MCF 10A (cell line): ENCODE measurements at places on chromosomes 5 and 9. TPM values are rescaled to one million over a fixed set of nuclear protein-coding genes. Genes with fewer than 3 reads are reported as not detected.

The CNTLN gene
- 6.7 and 7.4 TPM in 2 replicates for total RNA-seq

The CDC37L1 gene
- total RNA-seq = 13.8 and 20.4 TPM in 2 replicates

The HCN1 gene
- not detected in 2 replicates for total RNA-seq

DNA sequence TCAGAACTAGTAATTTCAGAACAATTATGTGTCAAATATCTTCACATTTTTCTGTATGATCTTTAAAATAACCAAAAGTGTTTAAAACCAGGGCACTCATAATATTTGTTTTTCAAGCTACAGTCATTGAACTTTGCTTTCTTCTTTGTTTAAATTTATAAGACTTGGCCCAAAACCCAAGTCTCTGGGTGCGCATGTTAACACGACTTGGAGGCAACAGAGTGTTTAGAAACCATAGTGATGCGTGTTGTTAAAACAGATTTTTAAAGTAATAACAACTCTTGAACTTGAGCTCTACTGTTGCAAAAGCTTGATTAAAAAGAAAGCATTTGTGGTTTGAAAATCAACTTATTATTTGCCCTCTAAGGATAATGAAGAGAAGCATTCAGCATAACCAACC is 26.0 kb upstream of the GRIN3A start:
- no peak for DNase-seq

DNA sequence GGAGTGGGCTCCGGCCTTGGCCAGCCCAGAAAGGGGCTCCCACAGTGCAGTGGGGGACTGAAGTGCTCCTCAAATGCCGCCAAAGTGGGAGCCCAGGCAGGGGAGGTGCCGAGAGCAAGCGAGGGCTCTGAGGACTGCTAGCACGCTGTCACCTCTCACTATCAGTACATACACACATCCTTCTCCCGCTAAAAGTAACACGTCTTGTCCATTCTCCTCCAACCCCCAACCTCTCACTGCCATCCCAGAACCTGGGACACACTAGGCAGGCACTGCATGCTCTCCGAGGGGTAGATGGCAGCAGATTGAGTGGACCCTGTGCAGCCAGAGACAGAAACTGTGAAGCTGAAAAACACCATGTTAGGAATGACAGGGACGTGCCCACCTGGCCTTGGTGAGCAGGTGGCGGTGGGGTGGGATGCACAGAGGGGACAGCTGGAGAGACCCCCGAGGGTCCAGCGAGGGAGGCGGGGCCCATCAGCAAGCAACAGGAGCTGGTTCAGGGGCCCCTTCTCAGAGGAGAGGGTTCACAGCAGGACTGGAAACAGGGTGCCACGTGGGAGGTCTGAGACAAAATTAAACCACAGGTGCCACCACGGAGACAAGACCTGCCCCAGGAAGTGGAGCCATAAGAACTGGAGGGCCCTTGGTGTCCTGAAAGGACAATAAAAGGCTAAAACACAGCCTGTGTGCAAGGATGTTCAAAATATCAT is 16.9 kb downstream of the SEMA4D start:
- DNase-seq = no peak

DNA sequence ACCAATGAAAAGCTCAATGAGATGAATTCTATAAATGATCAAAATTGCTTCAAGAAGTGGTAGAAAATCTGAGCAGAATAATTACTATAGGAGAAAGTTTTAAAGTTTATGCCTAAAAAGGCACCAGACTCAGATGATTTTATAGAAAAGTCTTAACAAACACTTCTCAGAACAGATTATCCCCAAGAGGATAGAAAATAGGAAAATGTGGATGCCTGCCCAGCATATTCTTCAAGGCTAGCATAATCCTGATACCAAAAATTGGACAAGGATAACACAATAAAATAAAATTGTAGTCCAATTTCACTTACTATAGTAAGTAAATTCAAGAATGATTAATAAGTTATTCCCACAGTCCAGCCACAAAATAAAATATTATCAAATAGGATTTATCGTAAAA is 397.0 kb downstream of the NR2F1-AS1 start:
- no peak for DNase-seq

- peak; percentile 83 for DNase-seq
These were observed at the start of gene GLDC for GRCh38 chr9:6645355-6646292. Gene GLDC (minus strand): TSS chr9:6645729. CDS start chr9:6645499, 230 bp downstream.

The AQP7 gene
- total RNA-seq = not detected in 2 replicates

The SPATA6L gene
- total RNA-seq = 3.7 and 5.5 TPM in 2 replicates

The HEMGN gene
- total RNA-seq = not detected in 2 replicates

DNA sequence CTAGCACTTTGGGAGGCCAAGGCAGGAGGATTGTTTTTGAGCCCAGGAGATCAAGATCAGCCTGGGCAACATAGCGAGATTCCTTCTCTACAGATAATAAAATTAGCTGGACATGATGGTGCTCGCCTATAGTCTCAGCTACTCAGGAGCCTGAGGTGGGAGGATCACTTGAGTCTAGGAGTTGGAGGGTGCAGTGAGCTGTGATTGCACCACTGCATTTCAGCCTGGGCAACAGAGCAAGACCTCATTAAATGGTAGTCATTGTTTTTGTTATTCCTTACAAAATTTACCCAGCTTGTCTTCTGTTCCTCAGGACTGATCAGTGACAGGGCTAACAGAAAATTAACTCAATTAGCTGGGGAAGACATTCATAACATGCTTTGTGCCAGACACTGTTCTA is 104.5 kb downstream of the NDFIP1 start:
- no peak for DNase-seq

- DNase-seq = no peak
These were observed 109.1 kb downstream of the ROR2 start for GRCh38 chr9:91840882-91841281.

DNA sequence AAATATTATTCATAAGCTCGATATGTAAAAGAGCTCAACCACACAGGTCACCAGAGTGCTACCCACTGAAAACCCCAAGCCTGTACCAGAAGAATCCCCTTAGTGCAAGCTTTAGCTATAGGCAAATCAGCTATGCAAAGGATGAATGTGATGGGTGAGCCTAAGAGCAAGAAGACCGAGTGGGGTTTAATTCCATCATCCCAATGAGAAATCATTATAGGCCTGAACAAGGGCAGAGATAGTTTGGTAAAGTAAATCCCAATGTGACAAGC is 21.8 kb downstream of the ELOVL7 start:
- no peak for DNase-seq

DNA sequence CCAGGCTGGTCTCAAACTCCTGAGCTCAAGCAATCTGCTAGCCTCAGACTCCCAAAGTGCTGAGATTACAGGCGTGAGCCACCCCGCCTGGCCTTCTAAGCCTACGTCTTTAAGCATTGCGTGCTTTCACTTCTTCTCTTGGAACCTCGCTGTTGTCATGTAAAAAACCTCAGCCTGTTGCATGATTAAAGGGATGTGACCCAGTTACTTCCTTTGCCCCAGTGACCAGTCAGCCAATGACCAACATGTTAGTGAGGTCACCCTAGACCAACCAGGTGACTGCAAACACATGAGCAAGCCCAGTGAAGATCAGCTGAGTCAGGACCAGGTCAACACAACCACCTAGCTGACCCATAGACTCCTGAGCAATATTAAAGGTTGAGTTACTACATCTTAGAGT is 10.5 kb downstream of the KIF4B start:
- no peak for DNase-seq

The BTNL8 gene
- total RNA-seq = not detected in 2 replicates

The TOR2A gene
- total RNA-seq = 8.4 and 11.3 TPM in 2 replicates

DNA sequence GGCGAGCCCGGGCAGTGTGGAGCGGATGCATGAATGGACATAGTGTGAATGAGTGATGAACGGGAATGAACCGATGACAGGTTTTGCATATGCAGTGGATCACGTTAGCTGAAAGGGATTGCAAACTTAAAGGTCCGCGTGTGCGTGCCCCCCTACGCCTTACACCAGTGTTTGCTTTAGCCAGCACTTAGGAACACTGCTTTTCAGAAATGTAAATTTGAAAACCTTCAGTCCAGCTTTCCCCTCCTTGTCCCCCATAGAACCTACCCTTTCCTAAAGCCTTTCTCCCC is 692 bp downstream of the PSAT1 start:
- DNase-seq = no peak

DNA sequence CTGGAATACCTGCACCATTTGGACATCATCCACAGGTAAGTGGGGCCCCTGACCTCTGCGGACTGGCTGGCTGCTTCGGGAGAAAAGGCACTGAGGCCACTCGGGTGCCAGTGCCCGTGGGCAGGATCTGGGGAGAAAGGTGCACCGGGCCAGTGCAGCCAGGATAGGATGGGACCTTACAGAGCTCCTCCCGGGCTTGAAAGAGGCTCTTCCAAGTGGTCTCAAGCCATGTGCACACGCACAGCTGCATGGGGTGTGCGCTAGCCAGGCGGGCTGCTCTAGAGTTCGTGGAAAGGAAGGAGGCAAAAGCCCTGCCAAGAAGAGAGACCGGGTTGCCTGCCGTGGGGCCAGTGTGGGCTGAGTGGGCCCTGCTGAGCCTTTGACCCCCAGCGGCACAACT is 13.4 kb downstream of the STKLD1 start:
- no peak for DNase-seq

The AFAP1L1 gene
- 4.8 TPM in 2 replicates for total RNA-seq

The CER1 gene
- not detected in 2 replicates for total RNA-seq

The PCDHGA11 gene
- total RNA-seq = 0.30 and 0.76 TPM in 2 replicates

The NOXA1 gene
- 8.2 and 8.9 TPM in 2 replicates for total RNA-seq

The SNX30 gene
- total RNA-seq = 9.0 and 9.6 TPM in 2 replicates

The PCDH12 gene
- total RNA-seq = 0.07 TPM in 1 of 2 replicates, not detected in the other

DNA sequence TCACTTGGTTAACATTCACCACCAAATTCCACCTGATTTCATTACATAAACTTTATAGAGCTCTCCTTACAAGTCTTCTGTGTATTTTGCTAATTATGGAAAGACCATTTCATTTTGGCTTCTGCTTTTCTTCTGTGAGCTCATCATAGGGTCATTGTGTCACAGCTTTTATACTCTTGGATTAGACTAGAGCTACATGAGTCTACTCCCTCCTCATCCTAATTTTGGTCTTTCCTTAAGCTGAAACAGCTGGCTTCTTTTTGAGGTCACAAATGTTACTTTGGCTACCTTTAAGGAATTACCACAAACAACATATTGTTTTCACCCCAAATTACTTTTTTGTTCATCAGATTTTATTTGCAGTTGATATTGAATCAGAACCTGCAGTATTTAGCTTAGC is 103.0 kb downstream of the NPR3 start:
- no peak for DNase-seq

The GABRB2 gene
- not detected in 2 replicates for total RNA-seq

GRCh38 chr5:96537386-96537785 is 104.3 kb upstream of the PCSK1 start:
- DNase-seq = peak; percentile 44

The SPDL1 gene
- total RNA-seq = 40.6 and 51.3 TPM in 2 replicates

- no peak for DNase-seq
These were observed 54.4 kb upstream of the TRAF1 start for GRCh38 chr9:120980951-120981350.

The GOLM1 gene
- total RNA-seq = 32.7 and 33.9 TPM in 2 replicates

- peak; percentile 89 for DNase-seq
These were observed 118.1 kb downstream of the DPYSL3 start for GRCh38 chr5:147391781-147392180.

The ARSI gene
- 0.19 and 0.25 TPM in 2 replicates for total RNA-seq

The FOXD4L6 gene
- total RNA-seq = 0.30 and 0.69 TPM in 2 replicates

DNA sequence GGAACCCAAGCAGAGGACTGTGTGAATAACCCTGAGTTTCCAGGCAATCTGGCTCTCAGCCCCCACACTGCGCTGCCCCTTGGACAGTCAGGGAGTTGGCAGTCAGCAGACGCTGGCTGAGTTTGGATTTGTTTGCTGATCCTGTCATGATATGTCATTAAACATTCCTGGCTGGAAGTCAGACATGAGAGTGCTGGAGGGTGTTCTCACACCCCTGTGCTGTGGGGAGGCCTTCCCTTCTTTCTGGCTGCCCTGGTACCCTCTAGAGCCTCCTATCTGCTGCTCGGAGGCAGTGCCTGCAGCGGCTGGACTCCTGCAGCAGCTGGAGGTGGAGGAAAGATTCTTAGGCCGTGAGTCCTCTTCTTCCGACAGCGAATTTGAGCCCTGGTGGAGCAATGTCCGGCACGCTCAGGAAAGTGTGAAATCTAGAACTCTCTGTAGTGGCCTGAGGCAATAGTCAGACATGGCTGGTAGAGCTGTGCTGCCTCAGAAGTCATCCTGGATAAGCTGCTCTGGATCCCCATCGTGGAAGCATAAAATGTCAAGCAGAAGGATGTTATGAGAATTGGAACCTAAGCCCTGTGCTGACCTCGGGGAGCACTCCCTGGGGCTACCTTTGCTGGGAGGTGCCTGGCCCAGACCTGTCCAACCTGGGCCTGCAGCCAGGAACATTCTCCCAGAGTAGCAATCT is 72.0 kb downstream of the PDE8B start:
- DNase-seq = peak; percentile 84

GRCh38 chr5:136511046-136511445 is 145.7 kb upstream of the TRPC7 start:
- DNase-seq = peak; percentile 14

The SH3PXD2B gene
- total RNA-seq = 34.1 and 42.3 TPM in 2 replicates

The WDR38 gene
- not detected in 2 replicates for total RNA-seq

The PIP5KL1 gene
- total RNA-seq = 4.0 and 5.7 TPM in 2 replicates

DNA sequence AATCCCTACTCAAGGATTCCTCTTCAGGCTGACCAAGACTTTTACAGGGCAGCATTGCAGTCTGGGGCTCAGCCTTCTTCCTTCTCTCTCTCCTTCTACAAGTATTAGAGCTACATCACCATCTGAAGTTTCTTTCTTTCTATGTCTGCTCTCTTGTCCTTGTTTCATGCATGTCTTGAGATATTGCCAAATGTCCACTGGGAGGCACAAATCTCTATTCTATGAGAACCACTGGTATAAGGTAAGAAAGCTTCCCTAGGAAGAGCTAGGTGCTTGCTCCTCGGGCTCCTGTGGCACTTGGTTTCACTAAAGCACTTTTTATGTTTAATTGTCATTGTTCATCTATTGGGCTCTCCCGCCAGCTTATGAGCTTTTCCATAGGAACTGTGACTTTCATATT is 289.2 kb upstream of the PCSK5 start:
- DNase-seq = peak; percentile 34

DNA sequence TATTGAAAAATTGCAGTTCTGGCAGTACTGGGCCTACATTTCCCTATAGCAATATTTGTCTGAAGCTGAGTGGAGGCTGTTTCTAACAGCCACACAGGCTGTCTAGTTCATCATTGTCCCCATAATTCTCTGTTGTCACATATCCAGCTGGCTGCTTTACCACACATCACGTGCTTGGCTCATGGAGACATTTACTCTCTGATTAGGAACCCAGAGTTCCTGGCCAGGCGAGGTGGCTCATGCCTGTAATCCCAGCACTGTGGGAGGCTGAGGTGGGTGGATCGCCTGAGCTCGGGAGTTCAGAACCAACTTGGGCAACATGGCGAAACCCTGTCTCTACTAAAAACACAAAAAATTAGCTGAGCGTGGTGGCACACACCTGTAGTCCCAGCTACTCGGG is 81.4 kb downstream of the PGM5 start:
- no peak for DNase-seq

The DRD1 gene
- not detected in 2 replicates for total RNA-seq

- DNase-seq = peak; percentile 16
These were observed 2344.7 kb upstream of the ACO1 start for GRCh38 chr9:30039712-30040111.

- DNase-seq = no peak
These were observed 44.7 kb upstream of the ITGA1 start for GRCh38 chr5:52743012-52743411.

The IGIP gene
- total RNA-seq = 7.5 and 8.3 TPM in 2 replicates

- DNase-seq = no peak
These were observed 167.3 kb downstream of the PJA2 start for GRCh38 chr5:109242518-109242917.

GRCh38 chr5:76701298-76701697 is 14.6 kb upstream of the F2R start:
- DNase-seq = peak; percentile 99

The ADAMTS19 gene
- total RNA-seq = not detected in 2 replicates

- peak; percentile 17 for DNase-seq
These were observed 29.7 kb upstream of the ARAP3 start for GRCh38 chr5:141711687-141712086.

The CSF1R gene
- 0.88 and 1.6 TPM in 2 replicates for total RNA-seq

The KLF4 gene
- total RNA-seq = 94.9 and 96.0 TPM in 2 replicates

The S100Z gene
- total RNA-seq = not detected in 2 replicates
